Fibroblast of skin of scalp (primary cell): ENCODE measurements at places on chromosomes 3 and 15.

GRCh38 chr3:192010490-192010889 lies 549.5 kb downstream of the PYDC2 start:
- DNase-seq = no peak

- DNase-seq = peak; percentile 8
Measured at GRCh38 chr3:54862526-54862925, 65.3 kb downstream of the LRTM1 start.

DNA sequence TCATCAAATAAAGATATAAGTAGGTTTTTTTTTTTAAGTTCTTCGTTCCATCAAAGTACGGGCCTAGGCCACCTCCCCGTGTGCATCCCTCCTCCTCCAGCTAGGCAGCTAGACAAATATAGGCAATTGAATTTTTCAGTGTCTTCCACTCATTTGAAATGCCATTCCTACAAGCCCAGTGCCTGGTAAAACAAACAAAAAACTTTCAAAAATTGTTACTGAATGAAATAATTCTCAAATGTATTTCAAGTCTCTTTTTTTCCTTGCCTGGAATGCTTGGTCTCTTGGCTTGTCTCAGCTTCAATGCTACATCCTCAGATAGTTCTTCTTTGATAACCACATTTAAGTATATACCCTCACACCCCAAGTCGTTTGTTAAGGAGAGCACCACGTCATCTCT lies 3.8 kb downstream of the EIF2AK4 start:
- peak; percentile 55 for DNase-seq

DNA sequence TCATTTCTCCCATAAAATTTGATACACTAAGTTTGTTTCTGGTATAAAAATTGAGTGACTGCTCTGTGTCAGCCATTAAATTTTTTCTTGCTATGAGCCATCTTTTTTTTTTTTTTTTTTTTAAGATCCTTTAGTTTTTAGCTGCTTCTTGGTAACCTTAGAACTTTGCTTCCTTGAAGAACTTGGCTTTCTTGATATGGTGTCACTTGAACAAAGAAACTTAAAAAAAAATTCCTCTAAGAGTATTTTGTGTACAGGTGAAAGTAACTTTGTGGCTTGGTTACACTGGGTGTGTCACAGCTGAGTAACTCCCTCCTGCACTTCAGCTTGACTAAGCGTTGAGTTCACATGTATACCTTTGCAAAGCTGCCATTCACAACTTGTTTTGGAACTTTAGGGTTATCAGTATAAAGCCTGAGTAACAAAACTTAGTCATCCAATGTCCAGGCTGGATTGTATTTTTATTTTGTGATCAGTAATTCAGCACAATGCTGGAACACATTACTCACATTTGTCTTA lies 6.5 kb downstream of the CHD2 start:
- no peak for DNase-seq

- no peak for DNase-seq
Measured at GRCh38 chr15:25497934-25498333, 59.1 kb upstream of the UBE3A start.

GRCh38 chr3:196275126-196275525 lies 12.4 kb downstream of the PCYT1A start:
- peak; percentile 20 for DNase-seq

DNA sequence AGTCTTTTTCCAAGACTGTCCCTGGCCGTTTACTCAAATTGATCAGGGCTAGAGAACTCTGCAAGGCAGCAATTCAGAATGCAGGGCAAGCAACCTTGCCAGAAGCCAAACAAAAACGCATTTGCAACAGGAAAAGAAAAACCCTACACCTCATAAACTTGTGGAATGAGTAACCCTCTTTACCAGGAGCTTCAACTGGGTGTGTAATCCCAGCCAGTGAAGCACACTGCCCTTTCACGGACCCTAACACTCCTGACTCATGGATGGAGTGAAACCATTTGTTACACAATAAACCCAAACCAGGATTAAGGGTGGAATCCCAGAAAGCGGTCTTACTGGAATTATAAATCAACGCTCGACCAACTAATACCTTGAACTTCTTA lies 14.8 kb upstream of the LDHAL6B start:
- DNase-seq = peak; percentile 80

- DNase-seq = no peak
Measured at GRCh38 chr3:141854599-141854998, 21.8 kb upstream of the ATP1B3 start.

- no peak for DNase-seq
Measured at GRCh38 chr3:57451150-57451846, 92.8 kb downstream of the DNAH12 start.

- no peak for DNase-seq
Measured at GRCh38 chr3:134768837-134769236, 26.2 kb upstream of the EPHB1 start.

- DNase-seq = peak; percentile 9
Measured at GRCh38 chr3:44920081-44920480, 45.7 kb downstream of the TGM4 start.

DNA sequence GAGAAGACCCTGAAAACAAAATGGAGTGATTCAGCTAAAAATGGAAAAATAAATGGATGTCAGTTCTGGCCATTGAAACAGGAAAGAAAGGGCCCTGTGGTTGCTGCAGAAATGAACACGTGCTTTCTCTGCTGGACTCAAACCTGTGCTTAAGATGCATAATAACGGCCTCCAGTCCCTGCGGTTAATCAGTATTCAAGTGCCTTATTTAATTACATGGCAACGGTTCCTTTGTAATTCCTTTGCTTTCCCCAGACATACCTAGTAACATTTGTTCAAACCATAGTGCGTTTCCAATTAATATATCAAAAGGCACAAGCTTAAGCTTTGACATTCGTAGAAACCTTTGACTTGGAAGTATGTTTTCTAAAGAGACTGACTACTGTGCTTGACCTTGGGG lies 428.3 kb downstream of the GABRG3 start:
- no peak for DNase-seq

DNA sequence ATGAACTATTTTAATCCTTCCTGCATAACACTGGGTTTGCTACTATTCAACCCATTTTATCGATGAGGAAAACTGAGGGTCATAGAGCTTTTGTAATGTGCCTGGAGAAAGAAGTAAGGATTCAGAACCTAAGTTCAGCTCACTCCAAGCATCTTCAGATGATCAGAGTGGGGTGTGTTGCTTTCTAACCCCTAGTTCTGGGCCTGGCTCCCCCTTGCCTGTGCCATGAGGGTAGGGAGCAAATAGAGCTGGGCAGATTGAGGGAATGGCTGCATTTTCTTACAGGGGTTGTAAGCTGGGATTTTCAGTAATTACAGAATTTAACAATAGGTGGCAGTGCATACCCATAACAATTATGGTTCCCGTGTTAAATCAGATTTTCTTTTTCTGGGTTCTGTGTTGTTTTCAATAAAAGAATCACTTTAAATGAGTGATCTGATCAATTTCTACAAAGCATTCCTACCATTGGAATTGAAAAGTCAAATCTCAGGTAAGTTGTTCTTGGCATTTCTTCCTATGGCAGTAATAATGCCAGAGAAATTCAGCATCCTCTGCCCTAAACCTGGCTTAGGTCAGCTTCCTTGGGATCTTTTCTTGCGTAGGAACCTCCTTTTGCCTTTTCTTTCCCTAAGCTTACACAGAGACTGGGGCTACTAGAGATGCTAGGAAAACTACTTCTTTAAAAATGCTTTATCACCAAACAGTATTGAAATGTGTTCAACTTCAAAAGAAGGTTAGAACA lies 103.8 kb upstream of the IL12A start:
- DNase-seq = peak; percentile 54

DNA sequence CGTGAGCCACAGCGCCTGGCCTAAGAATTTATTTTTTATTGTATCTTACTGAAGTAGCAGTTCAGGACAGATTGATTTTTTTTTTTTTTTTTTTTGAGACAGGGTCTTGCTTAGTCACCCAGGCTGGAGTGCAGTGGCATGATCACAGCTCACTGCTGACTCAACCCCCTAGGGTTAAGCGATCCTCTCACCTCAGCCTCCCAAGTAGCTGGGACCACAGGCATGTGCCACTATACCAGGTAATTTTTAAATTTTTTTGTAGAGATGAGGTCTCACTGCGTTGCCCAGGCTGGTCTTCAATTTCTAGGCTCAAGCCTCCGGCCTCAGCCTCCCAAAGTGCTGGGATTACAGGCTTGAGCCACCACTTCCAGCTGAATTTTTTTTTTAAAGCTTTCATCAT lies 99.8 kb upstream of the HERC1 start:
- DNase-seq = peak; percentile 63

DNA sequence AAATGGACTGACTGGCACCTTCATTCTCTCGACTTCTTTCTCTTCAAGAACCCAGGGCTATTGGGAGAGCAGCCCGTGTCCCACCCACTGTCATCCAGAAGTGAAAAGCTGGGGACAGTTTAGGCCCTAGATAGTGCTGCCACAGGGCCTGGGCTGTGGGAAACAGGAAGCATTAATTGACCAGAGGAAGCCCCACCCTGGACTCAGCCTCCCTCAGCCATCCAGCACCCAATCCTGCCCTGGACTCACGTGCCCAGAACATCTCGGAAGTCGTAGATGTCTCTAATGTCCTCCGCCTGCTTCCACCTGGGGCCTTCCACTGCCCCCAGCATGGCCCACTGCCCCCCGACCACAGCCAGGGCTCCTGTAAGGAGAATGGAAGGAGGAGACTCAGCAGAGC lies 2.3 kb downstream of the CAMK1 start:
- no peak for DNase-seq

- no peak for DNase-seq
Measured at GRCh38 chr3:32083702-32084270, 22.6 kb upstream of the GPD1L start.

- no peak for DNase-seq
Measured at GRCh38 chr3:133773732-133774131, 27.5 kb downstream of the TF start.

DNA sequence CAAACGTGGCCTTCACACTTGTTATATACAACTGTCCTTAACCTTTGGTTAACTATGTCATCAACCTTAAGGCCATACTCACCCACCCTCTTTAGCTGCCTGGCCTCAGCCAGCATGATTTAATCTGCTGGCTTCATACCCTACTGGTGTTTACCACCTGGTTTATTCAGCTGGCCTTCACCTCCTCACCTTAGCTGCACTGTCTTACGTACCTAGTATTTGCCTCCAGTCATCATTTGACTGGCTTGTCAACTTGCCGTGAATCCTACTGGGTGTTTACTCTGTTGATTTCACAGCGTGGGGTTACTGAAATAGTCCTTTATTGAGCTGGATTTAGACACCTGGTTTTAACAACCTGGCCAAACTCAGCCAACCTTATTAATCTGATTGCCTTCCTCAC lies 102.8 kb downstream of the IL12A start:
- no peak for DNase-seq

- DNase-seq = no peak
Measured at GRCh38 chr3:117407317-117407716, 697.7 kb downstream of the TUSC7 start.

- no peak for DNase-seq
Measured at GRCh38 chr15:45427085-45427484, 48.7 kb upstream of the GATM start.

- DNase-seq = no peak
Measured at GRCh38 chr15:84790676-84791075, 26.5 kb upstream of the ALPK3 start.

DNA sequence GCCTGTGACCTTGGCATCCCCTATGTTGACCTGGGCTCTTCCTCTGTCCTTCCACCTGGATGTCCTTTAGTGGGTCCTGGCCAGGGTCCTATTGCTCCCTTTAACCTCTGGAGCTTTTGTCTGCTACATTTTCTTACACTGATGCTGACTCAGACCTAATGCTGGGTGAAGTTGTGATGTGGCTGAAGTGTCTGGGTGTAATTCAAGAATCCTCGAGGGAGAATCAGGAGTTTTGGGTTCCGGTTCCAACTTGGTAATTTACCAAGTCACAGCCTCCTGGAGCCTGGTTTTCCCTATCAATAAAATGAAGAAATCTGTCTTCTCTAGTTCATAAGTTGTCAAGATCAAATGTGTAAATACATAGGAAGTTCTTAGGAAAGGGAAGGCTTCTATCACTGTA lies 25.6 kb downstream of the CEP19 start:
- no peak for DNase-seq

- no peak for DNase-seq
Measured at GRCh38 chr3:31999907-32000439, 18.4 kb downstream of the ZNF860 start.

GRCh38 chr15:39605146-39605545 lies 24.3 kb downstream of the THBS1 start:
- no peak for DNase-seq

DNA sequence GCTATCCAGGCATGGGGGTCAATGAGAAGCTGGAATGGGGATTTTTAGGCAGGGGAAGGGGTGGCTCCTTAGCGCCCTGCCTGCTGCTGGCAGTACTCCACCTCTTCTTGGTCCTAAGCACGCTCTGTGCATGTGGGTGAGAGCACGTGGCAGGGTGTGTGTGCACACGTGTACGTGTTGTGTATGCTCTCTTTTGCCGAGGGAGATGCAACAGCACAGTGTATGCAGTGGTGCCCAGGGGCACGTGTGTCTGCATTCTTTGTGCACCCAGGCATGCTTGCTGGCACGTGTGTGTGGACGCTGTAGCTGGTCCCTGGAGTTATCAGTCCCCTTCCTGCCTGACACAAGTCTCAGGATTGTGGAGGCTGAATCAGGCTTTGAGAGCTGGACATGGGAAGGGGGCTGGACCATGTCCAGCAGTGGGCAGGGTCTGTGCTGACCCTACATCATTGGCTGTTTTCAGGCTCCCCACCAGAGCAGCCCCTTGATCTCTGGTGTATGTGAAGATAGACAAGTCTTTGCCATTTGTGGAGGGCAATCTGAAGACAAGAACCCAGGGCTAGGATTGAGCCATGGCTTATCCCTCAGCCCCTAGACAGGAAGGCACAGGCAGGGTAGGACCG lies 1.9 kb upstream of the CAMKV start:
- DNase-seq = no peak

DNA sequence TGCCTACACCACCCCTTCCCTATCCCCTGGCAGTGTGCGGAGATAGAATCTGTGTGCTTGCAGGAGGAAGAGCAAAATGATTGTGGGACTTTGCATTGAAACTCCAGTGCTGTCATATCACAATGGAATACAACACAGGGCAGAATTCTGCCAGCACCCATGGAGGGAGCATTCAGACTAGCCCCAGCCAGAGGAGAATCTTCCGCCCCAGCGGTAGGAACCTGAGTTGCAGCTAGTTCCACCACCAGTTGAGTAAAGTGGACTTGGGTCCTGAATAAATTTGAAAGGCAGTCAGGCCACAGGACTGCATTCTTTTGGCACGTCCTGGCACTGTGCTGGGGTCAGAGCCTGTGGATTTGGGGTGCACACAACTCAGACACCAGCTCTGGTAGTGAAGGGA lies 27.5 kb downstream of the NCBP2 start:
- DNase-seq = no peak

- DNase-seq = peak; percentile 58
Measured at GRCh38 chr15:93036951-93037819, 51.8 kb downstream of the RGMA start.

DNA sequence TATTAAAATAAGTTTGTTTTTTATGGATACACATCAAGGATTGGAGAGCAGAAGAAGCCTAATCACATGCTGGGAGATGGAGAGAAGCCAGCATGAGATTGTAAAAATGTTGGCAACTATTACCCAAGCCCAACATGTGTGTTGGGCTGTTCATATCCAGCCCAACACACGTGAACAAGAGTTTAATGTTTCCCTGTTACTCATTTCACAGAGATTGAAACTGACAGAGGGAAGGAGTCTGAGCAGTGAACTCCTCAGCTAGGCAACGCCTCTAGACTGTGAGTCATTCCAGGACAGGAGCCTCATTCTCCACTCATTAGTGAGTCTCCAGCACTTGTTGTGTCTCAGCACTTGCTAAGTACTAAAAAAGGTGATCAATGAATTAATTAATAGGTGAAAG lies 43.2 kb upstream of the CMSS1 start:
- peak; percentile 92 for DNase-seq

- DNase-seq = peak; percentile 96
Measured at GRCh38 chr15:32818758-32819447, 101.1 kb downstream of the GREM1 start.
